Foreskin keratinocyte (primary cell): ENCODE measurements at places on chromosomes 7 and 10.
A peak's percentile ranks its signal among the peaks of the same experiment; 100 is the strongest.

DNA sequence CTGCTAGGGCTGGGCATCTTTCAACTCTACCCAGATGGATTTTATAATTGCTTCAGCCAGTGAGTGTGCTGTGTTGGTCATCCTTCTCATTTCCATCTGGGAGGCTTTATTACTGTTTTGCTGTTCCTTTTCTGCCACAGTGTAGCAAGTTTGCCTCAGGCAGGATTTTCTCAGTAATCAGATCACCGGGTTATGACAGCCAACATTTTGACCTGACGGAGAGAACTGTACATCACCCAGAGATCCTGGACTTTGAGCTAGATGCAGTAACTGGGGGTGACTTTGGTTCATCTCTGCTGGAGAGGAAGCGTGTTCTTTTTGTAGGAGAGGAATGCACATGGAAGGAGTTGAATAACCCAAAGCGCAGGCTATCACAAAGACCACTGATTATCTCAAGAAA is 111.8 kb upstream of the AGR3 start:
- DNase-seq: no peak

DNA sequence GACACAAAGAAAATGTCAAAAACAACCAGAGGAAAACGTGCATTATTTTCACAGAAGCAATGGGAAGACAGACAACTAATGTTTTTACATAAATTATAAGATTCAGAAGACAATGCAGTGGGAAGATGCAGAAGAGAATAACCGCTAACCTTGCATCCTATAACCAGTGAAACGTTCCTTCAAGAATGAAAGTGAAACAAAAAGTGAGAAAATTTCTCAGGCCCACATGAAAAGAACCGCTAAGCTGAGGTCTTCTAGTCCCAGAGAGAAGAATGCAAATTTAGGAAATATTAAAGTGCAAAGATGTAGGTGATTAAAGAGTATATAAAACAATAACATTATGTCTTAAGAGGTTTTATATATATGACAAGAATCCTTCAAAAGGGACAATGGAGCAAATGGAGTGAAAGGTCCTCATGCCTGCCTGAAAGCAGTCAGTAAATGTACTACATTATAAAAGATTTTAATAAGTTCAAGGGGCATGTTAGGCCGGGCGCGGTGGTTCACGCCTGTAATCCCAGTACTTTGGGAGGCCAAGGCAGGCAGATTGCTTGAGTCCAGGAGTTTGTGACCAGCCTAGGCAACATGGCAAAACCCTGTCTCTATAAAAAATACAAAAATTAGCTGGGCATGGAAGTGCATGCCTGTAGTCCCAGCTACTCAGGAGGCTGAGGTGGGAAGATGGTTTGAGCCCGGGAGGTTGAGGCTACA is 43.1 kb upstream of the DDC start:
- DNase-seq: no peak

GRCh38 chr7:18536486-18536885 is 40.9 kb downstream of the HDAC9 start:
- no peak for DNase-seq

DNA sequence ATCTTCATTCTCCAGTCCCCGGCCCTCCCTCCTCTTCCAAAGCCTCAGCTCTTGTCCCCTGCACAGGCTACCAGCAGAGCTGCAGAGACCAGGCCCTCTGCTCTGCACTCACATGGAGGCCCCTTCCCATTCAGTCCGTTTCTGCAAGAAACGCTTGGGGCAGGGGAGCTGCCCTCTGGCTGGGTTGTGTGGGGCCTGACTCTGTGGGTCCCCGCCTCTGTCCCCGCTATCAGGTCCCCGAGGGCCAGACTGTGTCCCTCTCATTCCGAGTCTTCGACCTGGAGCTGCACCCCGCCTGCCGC is 1.5 kb downstream of the PCOLCE start:
- DNase-seq: no peak

DNA sequence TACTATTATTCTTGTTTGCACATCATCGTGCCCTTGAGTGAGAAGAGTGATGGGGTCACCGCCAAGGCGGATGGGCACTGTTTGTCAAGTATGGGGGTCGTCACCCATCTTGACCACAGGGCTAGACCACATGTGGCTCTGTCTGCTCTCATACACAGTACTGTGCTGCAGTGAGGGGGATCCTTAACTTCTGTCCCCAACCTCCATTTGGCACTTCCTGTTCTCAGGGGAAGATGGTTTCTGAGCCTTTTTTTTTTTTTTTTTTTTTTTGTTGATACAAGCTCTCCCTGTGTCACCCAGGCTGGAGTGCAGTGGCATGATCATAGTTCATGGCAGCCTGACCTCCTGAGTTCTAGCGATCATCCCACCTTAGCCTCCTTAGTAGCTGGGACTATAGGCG is 13.6 kb downstream of the WBP1L start:
- no peak for DNase-seq

GRCh38 chr7:28137463-28137862 is 43.1 kb downstream of the JAZF1 start:
- no peak for DNase-seq

- no peak for DNase-seq
These were observed 55.9 kb downstream of the PDIA4 start for GRCh38 chr7:148972375-148972774.

DNA sequence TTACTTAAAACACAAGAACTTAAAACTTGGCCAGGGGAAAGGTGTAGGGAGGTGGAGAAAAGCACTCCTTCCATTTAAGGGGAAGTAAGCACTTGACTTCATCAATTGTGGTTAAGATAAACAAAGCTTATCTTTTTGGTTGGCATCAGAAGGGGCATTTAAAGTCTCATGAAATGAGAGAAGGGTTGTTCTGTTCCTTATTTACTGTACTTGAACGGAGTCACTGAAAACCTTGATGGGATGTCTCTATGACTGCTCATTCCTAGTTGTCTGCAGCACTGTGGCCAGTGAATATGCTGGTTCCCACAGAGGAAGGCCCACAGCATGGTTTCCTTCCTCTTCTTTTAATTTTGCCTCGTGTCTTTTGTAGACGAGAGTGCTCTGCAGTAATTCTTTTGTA is 229.3 kb downstream of the AUTS2 start:
- no peak for DNase-seq

- DNase-seq: no peak
These were observed 104.7 kb downstream of the CHCHD3 start for GRCh38 chr7:132977234-132977633.

DNA sequence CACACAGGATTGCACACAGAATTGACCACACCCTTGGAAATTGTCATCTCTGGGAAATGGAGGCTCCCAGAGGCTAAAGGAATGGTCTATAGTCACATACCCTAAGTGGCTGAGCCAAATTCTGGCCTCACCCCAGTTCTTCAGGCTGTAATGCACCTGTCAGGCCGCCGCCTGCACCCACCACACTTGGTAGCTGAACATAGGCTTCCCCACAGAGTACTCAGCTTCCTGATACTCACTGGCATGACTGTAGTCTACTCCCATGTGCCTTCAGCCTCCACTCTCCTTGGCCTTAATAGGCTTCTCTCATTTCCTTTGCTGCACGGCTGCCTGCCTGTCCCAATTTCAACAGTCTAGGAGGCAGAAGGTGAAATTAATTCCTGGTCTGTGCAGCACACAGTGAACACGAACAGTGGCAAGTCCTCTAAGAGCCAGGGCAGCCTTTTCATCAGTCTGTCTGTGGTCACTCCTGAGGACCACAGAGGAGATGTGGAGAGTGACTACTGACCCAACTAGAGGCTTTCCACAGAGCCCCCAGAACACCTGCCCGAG is 42.5 kb downstream of the NUDCD3 start:
- DNase-seq: no peak

- no peak for DNase-seq
These were observed 128.4 kb downstream of the ELMO1 start for GRCh38 chr7:37320140-37320847.

- DNase-seq: no peak
These were observed 40.8 kb upstream of the HECW1 start for GRCh38 chr7:43071604-43072003.

GRCh38 chr7:44390701-44391100 is 65.3 kb upstream of the CAMK2B start:
- DNase-seq: no peak

- no peak for DNase-seq
These were observed 372.5 kb downstream of the SDK1 start for GRCh38 chr7:3673524-3673923.

DNA sequence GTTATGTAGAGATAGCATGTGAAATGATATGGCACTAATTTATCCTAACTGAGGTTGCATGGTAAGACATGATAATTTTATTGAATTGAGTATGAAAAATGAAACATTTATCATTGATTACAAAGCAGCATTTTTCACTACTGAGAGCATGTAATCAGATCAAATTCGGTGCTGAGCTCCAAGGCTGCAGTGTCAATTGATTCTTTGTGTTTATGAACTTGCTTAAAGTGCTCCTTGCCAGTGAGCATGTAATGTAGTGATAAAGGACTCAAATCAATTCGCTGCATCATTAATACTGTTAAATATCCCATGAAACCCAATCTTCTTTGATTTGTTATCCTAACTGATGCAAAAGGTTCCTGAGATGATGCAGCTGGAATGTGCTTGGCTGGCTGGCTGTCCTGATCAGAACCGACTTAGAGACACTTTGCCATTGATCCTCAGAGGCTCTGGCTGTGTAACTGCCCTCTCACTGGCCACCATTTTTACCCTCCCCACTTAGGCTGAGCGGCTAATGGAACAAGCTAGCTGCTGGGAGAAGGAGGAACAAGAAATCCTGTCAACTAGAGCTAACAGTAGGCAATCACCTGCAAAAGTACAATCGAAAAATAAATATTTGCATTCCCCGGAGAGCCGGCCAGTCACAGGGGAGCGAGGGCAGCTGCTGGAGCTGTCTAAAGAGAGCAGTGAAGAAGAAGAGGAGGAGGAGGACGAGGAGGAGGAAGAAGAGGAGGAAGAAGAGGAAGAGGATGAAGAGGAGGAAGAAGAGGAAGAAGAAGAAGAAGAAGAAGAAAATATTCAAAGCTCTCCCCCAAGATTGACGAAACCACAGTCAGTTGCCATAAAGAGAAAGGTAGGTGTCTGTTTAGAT is 89.8 kb upstream of the SAMD8 start:
- no peak for DNase-seq

DNA sequence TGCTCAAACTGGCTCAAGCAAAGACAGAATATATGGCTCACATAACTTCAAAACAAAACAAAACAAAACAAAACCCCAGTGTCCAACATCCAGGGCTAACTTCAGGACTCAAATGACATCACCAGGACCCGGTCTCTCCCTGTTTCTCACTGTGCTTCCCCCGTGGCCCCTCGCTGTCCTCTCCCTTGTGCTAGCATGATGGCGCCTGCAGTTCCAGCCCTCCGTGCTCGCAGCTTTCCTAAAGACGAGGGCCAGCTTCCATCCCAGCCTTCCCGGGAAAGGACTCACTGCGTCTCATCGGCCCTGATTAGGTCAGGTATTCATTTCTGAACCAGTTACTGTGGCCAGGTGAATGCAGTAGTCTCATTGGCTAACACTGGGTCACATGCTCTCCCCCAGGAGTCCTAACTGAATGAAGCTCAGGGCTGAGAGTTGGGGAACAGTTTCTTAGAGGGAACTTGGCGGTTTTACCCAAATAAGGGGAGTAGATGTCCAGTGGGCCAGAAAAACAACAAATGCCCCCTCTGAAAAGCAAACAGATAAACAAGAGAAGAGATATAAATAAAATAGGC is 33.0 kb upstream of the CTBP2 start:
- no peak for DNase-seq

DNA sequence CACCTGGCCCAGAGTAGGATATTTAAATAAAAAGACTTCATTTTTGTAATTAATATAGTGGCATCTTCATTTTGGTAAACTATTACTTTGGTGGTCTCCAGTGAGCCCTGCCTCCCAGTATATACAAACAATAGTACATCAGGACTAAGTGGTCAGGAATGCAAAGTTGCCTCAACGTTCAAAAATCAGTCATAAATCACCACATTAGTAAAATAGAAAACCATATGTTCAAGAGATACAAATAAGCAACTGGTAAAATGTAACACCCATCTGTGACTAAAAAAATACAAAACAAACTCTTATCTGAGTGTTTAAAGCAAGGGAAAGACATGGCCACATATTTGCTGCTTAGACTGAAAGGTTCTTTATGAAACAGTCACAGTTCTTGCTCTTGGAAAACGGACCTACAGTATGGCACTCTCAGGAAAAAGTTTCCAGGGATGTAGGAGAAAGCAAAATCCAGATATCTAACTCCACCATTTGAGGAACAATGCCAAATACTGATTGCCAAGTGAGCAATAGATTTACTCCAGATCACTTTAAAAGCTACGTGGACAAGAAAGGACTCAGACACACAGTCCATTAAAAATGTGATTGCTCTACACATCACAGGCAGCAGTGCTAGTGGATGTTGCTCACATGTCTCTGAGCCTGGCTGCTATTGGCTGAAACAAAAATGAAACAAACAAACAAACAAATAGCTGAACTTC is 15.1 kb upstream of the RHOBTB1 start:
- DNase-seq: peak; percentile 17

DNA sequence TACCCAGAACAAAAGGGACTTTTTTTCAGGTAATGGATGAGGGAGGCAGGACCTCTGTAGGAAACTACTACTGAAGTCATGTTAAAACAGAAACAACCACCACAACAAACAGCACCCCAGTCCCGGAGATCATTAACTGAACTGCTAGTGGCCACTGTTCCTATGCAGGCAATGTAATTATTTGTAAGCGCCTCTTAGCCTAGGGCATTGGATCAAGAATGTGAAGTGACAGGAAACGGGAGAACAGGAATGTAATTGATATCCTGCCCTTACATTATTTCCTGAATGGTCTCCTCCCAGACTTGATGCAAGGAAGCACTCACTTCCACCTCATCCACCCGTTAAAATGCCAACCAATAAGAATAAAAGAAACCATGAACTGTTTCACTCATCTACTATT is 16.7 kb upstream of the GAD2 start:
- no peak for DNase-seq

DNA sequence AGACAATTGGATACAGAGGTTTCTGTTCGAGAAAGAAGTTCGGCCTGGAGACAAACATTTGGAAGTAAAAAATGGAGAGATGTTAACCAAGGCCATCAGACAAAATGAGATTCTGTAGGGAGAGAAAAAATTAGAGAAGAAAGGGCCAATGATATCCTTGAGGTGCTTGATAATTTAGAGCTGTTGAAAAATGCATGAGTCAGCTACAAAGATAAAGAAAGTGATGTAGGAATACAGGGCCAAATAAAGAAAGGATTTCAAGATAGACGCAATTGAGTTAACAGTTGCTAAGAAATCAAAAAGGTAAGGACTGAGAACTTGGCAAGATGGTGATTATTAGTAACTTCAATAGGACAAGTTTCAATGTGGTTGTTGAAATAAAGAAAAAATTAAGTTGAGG is 384.2 kb upstream of the SEMA3A start:
- no peak for DNase-seq

- peak; percentile 96 for DNase-seq
These were observed 79.0 kb upstream of the ODAD2 start for GRCh38 chr10:28077889-28078288.
